ENCODE measurements at places on chromosomes 3 and 15.

- no peak for DNase-seq
Measured at GRCh38 chr3:42654331-42655201, 1.1 kb downstream of the ZBTB47 start.

DNA sequence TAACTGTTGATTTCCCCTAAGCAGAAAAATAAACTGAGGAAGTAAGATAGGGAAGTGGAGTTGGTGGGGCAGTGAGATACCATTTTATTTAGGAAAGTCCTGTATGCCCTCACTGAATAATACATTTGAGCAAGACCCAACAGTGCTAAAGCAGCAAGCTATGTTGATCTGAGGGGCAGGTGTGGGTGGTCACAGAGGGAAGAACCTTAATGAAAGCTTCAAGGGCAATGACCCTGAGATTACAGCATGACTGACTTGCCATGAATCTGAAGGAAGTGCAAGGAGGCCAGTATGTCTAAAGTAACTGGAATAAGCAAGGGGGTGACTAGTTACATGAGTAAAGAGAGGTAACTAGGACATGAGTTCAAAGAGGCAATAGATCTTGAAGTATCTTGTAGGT lies 159.5 kb downstream of the CD47 start:
- DNase-seq = no peak

- DNase-seq = no peak
Measured at GRCh38 chr3:108103886-108104797, 13.3 kb upstream of the CD47 start.

GRCh38 chr3:160098261-160098908 lies 109.8 kb downstream of the IL12A start:
- DNase-seq = no peak

GRCh38 chr3:134320749-134321148 lies 53.5 kb downstream of the AMOTL2 start:
- DNase-seq = no peak
